ENCODE measurements at places on chromosomes 3 and 15. TPM values are rescaled to one million over a fixed set of nuclear protein-coding genes. Genes with fewer than 3 reads are reported as not detected.

The KNG1 gene
- not detected for total RNA-seq

DNA sequence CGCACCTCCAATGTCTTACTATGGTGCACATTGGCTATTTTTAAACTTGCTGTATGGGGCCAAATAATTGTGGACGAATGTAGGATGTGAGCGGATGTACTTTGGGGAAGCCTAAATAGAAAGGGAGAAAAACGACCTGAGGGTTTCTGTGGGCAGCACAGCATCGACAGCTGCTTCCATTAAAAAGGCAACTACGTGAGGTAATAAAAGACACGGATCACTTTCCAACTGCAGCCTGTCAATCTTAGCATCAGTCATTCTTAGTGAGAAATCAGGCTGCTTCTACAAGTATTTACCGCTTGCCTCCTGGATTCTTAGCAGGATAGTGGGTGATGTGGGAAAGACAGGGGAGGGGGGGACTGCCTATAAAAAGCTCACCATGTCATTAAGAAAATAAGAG is 186.7 kb upstream of the SLC2A2 start:
- H3K4me1 ChIP-seq: no peaks in the 10 kb centered on the region
- H3K27me3 ChIP-seq: no peaks in the 10 kb centered on the region
- no peak overlapping the region for H3K4me3 ChIP-seq

The SH3GL3 gene
- 1.8 TPM for total RNA-seq

The SPSB4 gene
- total RNA-seq: 4.2 TPM

The BFSP2 gene
- total RNA-seq: not detected

DNA sequence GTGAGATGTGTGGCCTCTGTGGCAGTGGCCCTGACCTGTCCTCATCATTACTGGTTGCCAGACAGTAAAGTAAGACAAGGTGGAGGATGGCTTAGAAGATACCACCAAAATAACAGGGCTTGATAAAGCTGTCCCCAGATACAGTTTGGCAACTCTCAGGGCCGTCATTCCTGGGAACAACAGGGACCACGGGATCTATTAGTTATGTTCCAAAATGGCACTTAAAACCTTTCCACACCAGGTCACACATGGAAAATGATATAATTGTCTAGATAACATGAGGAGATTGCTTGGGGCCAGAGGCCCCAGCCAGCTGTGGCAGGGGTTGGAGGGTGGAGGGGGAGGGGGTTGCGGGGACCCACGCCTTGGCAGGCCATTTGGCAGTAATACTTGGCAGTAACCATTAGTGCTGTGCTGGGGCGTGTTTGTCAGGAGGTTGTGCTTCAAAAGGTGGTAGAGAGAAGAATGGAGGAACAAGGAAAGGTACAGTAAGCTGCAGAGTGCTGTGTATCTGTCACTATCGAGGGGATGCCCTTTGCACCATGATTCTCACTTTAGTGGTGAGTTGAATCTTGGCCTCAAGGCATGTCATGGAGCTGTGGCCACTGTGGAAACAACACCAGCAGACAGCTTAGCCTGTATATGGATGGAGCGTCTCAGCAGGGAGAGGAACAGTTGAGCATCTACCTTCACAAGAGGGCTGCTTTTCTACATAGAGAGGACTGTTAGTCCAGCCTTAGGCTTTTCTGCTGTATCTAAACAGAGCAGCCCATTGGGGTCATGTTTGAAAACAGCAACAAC is 14.0 kb downstream of the PLCL2 start:
- H3K4me1 ChIP-seq: no peaks in the 10 kb centered on the region
- no peaks in the 10 kb centered on the region for H3K27me3 ChIP-seq
- H3K36me3 ChIP-seq: no peaks in the 10 kb centered on the region
- no peak overlapping the region for H3K4me3 ChIP-seq
- no peak for DNase-seq

The KLHL40 gene
- total RNA-seq: not detected
